Stimulated activated CD4-positive, alpha-beta T cell treated with anti-CD3 and anti-CD28 coated beads, Interleukin-2, amount 100 ng/mL, for 24 hours (primary cell): ENCODE measurements at places on chromosomes 13 and 19.

GRCh38 chr19:49506575-49507105 is 5.8 kb upstream of the FCGRT start:
- peak; percentile 80 for DNase-seq

- DNase-seq, result no peak
Observed at GRCh38 chr19:52600639-52601024, 30.5 kb downstream of the ZNF701 start.

GRCh38 chr13:32663660-32664059 is 77.4 kb downstream of the PDS5B start:
- DNase-seq, result no peak

DNA sequence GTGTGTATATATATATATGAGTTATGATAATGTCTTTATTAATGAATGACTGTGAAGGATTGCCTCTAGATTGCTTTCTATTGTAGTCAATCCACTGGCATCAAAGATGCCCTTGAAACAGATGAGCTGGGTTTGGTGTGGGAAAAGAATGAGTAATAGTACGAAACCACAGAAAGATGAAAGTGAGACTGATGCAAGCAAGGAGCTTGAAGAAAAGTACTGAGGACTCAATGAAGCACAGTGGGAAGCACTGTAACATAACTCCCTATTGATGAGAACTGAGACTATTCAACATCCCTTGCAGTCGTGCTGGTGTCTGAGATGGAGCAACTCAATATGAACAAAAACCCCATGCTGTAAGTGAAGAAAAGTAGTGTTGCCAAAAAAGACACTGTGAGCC is 1794.2 kb downstream of the SLITRK5 start:
- no peak for DNase-seq

- no peak for DNase-seq
Observed at GRCh38 chr19:16259385-16260159, 61.9 kb downstream of the AP1M1 start.

DNA sequence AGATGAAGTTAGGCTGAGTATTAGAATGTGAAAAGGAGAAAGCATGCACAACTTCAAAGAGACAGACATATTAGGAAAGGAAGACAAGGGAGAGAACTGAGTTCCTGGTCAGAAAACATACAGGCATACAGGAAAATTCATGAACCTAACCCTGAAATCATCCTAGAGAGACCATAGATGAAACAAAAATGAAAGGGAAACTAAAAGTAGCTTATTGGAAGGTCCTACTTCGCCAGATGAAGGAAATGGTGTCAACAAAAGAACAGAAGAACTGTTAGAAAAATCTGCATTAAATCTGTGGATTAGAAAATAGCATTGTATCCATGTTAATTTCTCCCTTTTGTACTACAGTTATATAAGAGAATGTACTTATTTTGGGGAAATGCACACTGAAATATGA is 169.0 kb upstream of the UFM1 start:
- DNase-seq, result no peak

DNA sequence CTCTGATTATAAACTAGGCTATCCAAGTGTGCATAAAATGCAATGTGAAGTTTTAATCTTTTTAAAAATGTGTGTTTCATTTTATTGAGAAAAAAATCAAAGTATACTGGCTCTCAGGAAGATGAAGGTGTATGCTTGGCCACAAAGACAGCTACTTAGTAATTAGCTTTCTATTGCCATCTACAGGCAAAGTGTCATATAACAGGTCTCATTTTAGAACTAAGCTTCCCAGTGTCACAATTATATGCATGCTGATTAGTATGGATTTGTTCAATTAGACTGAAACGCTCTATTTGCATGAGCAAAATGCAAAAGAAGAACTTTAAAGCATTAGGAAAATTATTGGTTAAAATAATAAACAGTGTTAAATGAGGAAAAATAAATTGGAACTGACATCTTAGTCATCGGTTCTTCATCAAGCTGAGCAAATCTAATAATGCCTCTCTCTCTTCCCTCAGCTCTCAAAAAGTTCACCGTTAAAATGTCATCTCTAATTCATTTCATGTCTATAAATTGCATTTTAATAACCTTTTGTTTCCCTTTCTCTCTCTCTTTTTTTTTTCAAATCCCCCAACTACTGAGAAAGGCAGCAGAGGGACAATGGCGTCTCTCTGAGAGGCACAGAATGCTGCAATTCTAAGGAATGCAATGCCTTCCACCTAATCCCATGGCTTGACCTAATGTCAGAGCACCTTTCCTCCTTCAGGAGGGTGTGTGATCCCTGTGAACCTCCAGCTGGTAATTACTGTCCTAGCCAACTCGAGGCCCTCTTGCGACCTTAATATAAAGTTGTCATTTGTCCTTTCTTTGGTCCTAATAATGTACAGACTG is 313.1 kb upstream of the MAB21L1 start:
- DNase-seq, result no peak

DNA sequence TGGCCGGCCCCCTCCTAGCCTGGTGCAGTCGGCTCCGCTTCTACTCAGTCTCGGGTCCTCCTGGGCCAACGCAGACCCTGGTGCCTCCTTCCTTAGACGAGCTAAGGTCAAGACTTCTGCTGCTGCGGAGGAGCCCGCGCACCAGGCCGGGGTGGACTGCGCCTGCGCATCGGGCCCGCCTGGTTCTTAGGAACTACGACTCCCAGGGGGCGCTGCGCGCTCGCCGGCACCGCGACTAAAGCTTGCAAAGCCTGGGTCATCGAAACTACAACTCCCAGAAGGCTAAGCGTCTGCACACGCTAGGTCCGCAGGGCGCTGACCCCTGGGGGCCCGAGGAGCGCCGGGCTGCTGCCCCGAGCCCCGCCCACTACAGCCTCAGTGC is at the start of gene ZNF835:
Gene ZNF835 (minus strand): TSS at position 145 of the 382 bp plus-strand sequence. CDS start 6,559 bp downstream, outside the sequence.
- peak; percentile 84 for DNase-seq

DNA sequence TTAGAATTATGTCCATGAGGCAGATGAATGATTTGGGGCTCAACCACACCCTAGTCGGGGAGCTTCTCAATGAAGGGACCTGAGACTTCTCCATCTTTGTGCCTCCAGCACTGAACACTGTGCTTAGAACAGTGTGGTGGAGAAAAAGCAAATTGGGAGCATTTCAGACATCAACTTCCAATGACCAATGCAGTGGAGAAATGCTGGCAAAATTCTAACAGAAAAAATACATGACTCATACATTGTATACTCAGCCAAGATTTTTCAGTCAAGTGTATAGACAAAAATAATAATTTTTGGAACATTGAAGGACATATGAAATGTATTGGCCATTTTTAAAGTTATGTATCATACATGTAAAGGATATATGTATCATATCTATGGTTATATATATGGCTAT is 134.7 kb downstream of the FGF14 start:
- no peak for DNase-seq

DNA sequence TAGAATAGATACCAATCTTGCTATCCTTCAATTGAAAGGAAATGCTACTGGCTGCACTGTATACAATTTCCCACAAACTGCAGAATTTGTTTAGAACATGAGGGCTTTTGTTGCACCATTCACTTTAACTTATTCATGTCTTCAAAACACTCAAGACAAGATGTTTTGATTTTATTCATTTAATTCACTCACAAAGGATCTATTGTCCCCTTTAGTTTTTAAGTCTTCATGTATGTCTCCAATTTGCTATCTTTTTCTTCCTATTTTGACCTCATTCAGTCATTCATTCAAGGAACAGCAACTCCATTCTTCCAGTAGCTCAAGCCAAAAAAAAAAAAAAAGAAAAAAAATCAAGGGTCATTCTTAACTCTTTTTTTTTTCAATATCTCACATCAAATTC is 130.6 kb upstream of the SOX21 start:
- DNase-seq, result no peak

GRCh38 chr13:45320876-45321629 is 19.9 kb downstream of the TPT1 start:
- no peak for DNase-seq

DNA sequence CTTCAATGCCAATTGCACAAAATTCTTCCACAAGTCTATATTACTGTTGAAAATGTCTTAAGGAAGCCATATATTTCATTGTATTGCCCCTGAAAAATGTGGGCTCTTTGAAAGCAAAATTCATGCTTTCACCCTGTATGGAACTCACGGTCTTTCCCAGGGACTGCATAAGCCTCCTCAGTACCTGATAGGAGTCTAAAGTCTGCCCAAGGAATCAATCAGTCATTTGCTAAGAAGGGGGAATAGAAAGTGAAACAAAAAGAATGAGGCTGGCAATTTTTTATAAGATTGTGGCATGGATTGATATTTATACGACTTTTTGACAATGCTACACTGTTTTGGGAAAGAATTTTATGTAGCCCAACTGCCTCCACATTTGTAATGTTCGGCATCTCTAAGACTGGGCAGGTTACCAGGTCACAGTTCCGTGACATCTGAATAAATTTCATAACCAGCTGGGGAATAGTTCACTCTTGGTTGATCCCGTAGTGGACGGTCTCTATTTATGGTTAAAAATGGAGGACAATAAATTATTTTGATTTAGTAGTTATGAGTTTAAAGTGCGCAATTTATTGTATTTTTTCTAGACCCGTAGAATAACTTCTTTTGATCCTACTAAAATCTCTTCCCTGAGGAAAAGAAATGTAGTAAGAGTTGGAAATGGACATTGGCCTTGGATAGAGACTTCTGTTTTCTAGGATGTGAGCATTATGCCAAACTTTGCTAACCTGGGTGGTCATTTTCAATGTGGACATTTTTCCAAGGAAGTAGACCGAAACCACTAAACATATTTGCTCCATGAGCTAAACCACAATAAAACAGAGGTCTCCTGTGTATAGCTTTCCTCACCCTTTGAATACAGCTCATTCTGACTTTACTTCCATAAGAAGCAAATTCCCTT is 1585.4 kb downstream of the EFNB2 start:
- no peak for DNase-seq
